ENCODE measurements at places on chromosomes 7 and 10.

DNA sequence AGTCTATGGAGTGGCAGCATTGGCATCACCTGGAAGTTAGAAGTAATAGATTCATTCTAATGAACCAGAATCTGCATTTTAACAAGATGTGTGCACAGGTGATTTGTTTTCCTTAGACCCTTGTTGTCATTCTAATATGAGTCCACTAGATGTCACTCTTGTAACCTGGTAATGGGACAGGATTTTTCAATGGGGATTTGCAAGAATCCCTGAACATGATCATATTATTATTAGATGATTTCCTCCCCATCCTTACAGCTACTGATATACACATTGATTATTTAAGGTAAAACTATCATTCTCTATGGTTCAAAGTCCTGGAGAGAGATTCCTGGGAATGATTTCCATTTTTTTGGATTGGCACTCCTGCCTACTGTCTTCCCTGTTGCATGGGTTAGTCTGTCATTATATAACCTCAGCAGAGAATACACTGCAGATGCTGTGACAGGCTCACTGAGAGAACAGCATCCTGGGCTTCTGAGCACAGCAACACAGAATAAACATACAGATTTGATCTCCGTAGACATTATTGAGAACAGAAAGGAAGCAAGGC, 194.9 kb downstream of the SUGCT start:
- DNase-seq: no peak

- DNase-seq: no peak
Observed at GRCh38 chr7:30196408-30196807, 61.6 kb downstream of the MTURN start.

DNA sequence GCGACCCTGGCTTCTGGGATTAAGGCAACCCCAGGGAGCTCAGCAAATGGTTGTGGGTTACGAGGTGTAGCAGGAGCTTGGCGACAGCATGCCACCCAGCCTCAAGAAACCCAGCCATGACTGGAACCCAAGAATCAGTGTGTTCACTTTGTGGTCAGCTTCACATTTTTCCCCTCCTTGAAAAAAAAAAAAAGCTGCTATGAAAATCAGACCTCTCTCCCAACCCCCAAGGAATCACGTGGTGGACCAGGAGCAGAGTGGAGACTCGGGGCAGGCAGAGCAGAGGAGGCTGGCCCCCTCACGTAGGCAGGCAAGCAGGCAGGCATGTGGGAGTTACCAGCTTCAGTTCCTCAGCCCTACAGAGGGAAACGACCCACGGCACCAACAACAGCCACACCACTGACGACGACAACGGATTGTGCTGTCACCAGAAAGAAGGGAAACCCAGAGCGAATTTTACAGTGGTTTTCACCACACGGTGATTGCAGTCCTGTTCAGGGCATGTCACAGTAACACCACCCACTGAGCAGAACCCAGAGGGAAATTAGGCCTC, 203.4 kb downstream of the SLC25A13 start:
- DNase-seq: no peak

DNA sequence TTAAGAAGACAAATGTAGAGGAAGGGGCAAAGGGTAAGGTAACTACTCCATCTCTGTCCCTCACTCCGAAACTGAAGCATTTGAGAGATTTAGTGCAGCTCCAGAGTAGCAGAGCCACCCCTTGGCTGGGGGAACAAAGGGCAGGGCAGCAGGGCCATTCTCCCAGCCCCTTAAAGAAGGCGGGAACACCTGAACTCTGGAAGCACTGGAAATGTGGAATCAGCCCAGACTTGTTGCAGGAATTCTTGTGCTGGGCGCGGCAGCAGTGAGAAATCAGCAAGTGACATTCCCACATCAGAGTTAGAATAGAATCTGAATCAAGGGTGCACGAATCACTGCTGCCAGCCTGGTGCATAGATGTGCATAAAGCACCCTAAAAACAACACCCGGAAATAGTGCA, 34.4 kb upstream of the GRM8 start:
- no peak for DNase-seq

GRCh38 chr10:12503311-12503710, 154.0 kb downstream of the CAMK1D start:
- DNase-seq: no peak

- DNase-seq: no peak
Observed at GRCh38 chr10:132207536-132208461, 21.1 kb downstream of the DPYSL4 start.

DNA sequence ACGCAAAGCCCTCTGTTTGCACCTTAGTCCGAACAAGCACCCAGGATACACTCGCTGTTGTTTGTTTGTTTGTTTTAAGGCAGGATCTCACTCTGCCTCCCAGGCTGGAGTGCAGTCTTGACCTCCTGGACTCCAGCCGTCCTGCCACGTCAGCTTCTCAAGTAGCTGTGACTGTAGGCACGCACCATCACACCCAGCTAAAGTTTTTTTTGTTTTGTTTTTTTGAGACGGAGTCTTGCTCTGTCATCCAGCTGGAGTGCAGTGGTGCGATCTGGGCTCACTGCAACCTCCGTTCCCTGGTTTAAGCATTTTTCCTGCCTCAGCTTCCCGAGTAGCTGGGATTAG, 76.8 kb downstream of the CTBP2 start:
- no peak for DNase-seq

GRCh38 chr10:58996063-58996462, 180.4 kb upstream of the PHYHIPL start:
- no peak for DNase-seq

DNA sequence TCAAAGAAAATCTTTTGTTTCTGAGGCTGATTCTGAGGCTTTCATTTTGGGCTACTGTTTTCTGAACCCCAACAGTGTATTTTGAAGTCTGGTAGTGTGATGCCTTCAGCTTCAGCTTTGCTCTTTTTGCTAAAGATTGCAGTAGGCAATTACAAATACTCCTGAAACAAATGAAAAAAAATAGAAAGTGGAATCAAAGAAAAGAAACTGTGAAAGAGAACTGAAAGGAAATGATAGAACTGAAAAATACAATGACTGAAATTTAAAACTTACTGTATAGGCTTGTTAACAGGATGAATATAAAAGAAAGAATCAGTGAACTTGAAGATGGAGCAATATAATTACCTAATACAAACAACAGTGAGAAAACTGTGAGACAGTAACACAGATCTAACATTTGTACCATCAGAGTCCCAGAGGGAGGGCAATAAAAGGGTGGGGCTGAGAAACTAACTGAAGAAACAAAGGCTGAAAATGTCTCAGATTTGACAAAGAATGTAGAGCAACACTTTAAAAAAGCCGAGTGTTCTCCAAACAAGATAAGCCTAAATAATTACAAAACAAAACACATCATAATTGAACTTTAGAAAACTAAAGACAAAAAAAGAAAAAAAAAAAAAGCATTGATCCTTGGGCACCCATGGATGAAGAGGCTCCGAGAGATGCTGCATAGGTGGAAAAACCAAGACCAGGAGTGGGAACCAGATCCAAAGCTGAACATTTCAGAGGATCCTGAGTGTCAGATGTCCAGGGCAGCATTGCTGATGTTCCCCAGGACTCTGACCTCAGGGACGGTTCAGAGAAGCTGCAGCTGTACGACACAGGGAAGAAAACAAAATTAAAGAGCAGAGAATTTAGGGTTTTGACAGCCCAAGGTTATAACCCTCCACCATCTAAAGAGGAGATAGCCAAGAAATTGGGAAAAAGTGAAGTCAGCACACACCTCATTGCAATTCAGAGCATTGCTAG, 223.2 kb upstream of the IGFBP3 start:
- no peak for DNase-seq

DNA sequence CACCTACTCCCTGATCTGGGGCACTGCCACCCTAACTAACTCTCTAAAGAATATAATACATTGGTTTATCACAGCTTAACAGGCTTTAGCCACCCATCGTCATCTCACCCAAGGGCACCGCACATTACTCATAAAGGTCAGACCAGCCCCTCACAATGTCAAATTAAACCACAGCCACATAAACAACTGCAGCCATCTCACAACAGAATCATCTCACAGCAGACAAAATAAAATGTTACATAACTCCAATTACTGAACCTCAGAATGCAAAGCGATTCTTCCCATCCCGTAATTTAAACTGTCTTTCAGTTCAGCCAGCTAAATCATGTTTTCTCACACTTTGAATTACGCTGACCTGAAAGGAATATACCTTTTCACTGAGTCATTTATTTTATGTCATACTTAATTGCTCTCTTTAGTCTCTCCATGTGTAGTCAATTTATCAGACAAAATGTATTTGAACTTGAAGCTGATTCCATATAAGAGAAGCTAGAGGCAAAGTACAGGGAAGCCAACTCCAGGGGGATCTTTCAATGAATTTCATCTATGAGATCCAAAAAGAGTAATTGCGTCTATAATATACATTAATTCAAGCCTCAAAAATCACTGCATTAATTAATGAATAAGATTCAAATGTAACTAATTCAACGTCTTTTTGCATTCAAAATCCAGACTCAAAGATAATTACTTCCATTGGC, 96.9 kb upstream of the NEBL start:
- no peak for DNase-seq

DNA sequence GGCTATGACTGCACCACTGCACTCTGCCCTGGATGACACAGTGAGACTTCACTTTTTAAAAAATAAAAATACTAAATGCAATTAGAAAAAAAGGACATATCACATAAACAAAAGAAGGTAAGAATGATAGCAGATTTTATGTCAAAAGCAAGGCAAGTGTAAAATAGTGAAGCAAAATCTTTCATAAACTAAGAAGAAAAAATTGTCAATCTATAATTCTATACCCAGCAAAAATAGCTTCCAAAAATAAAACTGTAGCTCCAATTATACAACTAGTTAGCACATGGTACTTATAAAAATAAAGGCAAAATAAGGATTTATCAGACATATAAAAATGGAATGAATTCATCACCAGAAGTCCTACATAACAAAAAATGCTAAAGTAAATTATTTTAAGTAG, 85.4 kb upstream of the SVIL start:
- no peak for DNase-seq

DNA sequence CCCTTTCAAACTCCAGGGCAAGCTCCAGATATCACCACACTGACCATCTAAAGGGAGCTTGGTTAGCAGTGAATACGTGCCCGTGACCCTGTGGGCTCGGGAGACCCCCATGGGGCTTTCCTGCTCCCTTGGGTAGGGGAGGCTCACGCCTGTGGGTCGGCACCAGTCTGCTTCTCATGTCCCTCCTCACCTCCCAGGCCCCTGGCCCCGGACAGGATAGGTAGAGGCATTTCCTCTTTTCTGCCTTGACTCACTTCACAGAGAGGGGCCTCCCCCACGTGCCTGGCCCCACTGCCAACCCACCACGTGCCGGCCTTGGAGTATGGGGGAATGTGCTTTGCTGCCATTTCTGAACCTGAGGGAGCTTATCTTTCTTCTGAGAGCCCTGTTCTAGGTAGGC, 131.3 kb upstream of the FAM20C start:
- no peak for DNase-seq

DNA sequence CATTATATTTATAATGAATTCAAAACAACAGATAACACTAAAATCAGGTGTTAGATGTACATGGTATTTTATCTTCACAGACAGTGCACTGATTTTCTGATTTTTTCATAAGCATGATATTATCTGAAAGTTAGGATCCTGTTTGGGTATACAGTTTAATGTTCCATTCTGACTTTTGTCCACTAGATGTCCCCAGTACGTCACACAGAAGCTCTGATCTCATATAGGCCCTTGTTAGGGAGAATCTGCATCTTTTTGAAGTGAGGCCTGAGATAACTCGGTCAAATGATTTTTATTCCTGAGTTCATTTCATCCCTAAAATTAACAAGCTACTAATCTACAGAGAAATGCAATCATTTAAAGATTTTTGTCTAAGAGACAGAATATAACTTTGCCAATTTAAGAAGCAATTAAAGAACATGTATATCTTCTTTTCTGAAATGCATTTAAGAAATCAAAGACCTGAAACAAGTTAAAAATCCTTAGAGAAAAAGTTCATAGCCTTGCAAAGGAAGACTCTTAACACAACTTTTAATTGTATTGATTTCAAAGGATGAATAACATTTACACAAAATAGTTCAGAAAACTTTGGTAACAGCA, 72.0 kb upstream of the TES start:
- no peak for DNase-seq

DNA sequence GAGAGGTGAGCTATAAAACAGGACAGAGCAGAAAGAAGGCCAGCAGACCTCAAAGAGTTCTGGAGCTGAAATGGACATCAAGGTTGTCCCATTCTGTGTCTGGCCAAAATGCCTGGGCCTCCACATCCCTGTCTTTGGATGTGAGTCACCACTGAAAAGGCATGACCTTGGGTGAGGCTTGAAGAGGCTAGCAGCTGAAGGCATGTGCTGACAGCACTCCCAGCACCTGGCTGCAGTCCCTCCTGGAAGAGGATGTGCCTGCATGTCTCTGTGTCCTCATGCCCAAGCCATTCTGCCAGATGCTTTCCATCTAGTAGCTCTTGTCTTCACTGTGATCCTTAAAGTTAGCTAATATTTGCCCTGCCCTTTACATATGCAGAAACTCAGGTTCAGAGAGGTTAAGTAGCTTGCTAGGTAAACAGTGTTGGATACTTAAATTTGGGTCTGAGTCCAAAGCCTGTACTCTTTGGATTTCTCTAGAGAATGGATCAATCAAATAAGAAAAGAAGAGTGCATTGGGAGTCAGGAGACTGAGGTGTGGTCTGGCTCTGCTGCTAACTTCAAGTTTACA, 35.8 kb downstream of the HECW1 start:
- DNase-seq: no peak

- DNase-seq: no peak
Observed at GRCh38 chr10:97685395-97685958, 1.6 kb downstream of the AVPI1 start.

DNA sequence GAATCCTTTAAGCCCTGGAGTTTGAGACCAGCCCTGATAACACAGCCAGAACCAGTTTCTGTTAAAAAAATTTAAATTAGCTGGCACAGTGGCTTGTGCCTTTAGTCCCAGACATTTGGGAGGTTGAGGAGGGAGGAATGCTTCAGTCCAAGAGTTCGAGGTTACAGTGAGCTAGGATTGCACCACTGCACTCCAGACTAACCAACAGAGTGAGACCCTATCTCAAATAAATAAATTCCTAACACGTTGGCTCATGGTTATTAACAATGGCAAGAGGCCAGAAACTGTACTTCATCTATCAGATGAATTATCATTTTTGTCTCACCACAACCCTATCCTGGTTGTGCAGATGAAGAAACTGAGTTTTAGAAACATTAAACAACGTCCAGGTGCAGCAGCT, 2.1 kb upstream of the PPIA start:
- no peak for DNase-seq

DNA sequence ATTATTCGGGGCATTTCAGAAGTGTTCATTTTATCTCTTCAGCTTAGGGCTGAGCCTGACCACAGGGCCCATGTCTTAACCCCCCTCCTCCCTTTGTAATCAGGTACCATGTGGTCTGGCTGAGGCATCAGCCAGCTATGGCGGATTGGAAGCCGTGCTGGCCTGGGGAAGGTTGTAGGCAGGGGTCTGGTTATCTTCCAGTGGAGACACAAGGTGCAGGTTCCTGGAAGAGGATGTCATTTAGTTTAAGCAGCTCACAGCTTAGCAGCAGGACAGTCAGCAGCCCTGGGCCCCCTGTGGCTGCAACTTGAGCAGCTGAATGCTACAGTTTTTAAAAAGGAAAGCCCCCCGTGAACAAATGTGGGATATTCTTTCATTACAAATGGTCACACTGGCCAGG, 22.1 kb downstream of the BAG3 start:
- no peak for DNase-seq

GRCh38 chr7:18384491-18385143, 110.9 kb upstream of the HDAC9 start:
- DNase-seq: no peak

GRCh38 chr10:96338279-96338925, 20.4 kb downstream of the OPALIN start:
- DNase-seq: no peak

- DNase-seq: peak; percentile 42
Observed at GRCh38 chr10:101839416-101840063, 4.1 kb downstream of the KCNIP2 start.

GRCh38 chr7:143902332-143902899, 440 bp upstream of the TCAF1 start:
- no peak for DNase-seq

Data from stimulated activated CD4-positive, alpha-beta T cell treated with anti-CD3 and anti-CD28 coated beads, Interleukin-15, amount 100 ng/mL, for 1 hour (primary cell).